ENCODE measurements at places on chromosomes 16 and 17.
A peak's percentile ranks its signal among the peaks of the same experiment; 100 is the strongest.

GRCh38 chr17:27977751-27978688 is 64.5 kb upstream of the NLK start:
- DNase-seq = no peak

DNA sequence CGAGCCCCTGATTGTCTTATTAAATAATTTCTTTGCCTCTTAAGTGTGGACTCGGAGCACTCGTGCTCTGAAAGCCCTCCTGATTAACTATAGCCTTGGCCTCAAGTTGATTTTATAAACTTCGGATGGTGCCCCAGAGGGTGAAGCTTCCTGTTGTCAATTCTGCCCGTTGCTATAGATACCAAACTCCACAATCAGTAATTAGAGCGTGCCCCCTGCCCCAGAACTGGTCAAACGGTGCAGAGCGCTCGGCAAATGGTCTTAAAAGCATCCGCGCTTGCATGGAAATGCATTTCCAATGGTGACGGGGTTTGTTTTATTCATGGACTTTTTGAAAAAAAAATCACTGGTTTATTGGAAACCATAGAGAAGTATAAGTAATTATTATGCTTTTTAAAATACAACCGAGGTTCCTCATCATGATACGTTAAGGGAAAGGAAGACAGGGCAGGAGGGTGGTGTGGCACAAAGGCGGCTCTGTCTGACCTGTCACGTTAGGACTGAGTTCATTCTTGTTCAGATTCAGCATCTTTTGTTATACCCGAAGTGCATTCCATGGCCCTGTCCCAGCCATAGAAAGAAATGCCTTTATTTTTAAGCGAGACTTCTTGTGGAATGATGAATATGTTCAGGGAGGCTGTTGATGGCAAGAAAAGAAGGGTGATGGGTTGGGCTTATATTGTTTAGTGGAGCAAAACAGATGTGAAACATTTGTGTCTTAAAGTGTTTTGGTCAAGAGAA is 476.4 kb downstream of the MAF start:
- no peak for DNase-seq

GRCh38 chr17:77962348-77962747 is 3.8 kb downstream of the TNRC6C start:
- no peak for DNase-seq

GRCh38 chr17:62675701-62676100 is 48.2 kb downstream of the MRC2 start:
- DNase-seq = peak; percentile 54

- DNase-seq = no peak
Observed at GRCh38 chr16:14202095-14202494, 131.0 kb downstream of the MRTFB start.

DNA sequence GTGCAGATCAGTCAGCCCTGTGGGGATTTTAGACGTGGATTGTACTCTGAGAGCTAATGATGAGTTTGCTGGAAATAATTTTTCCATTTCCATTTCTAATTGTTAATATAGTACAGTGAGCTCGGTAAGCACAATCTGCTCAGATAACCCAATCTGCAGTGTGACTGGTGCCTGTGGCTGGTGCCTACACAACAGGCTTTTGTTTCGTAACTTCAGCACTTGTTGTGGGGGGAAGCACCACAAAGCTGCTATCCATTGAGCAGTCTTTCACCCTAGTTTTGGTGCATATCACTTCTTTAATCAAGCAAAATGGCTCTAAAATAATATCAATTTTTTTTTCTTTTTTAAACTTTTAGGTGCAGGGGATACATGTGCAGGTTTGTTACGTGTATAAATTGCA is 534.9 kb upstream of the HSBP1 start:
- DNase-seq = no peak

- no peak for DNase-seq
Observed at GRCh38 chr16:88769617-88770460, 15.2 kb downstream of the PIEZO1 start.

DNA sequence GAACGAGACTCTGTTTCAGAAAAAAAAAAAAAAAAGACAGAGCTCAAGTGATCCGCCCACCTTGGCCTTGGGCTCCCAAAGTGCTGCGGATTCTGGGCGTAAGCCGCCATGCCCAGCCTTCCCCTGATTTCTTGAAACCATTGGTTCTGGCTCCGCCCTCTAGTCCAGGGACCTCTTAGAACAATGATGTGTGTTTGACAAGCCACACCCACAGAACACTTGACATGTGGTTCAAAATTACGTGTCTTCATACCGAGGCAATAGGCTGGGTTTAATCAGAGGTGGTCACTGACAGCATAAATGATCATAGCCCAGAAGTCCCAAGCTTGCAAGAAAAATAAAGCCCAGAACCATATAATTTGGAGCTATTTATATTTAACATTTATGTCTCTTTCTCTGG is 23.0 kb downstream of the KNOP1 start:
- no peak for DNase-seq

- no peak for DNase-seq
Observed at GRCh38 chr17:17566896-17567513, 24.5 kb downstream of the PEMT start.

- DNase-seq = no peak
Observed at GRCh38 chr17:4896332-4897197, 2.8 kb upstream of the C17orf107 start.
